ENCODE measurements at places on chromosomes 12 and 14.

GRCh38 chr14:91897106-91897701, 29.9 kb upstream of the TC2N start:
- DNase-seq, result no peak

- peak; percentile 12 for DNase-seq
These were observed 2.0 kb downstream of the EEA1 start for GRCh38 chr12:92927055-92927435.

- no peak for DNase-seq
These were observed 415.8 kb downstream of the SOX5 start for GRCh38 chr12:23533699-23534098.

DNA sequence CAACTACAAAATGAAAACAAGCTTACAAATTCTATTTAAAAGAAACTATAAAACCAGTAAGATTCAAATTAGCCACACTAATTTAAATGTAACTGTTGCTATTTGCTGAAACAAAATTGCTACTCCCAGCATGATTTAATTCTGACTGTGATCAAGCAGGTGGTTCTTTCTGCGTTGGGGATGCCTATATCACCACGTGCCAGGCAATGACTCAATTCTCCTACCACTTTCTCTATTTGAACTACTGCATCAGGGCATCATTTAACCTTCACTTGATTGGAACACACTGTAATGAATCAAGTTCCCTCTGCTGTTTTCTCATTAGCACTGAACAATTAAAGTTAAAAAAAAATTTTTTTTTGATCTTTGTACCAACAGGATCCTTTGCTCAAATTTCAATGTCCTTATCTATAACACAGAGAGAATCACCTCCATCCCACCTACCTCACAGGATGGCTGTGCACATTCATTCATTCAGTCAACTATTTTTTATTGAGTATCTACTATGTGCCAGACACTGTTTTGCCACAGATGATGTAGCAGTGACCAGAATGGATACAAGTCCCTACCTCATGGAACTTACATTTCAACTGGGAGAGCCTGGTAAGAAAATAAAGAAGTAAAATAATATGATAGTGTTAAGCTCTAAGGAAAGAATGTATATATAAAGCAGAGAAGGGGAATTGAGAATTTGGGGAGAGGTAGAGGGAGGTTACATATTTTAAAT, 8.0 kb upstream of the ACTN1 start:
- no peak for DNase-seq

GRCh38 chr12:57896115-57896433, 45.3 kb upstream of the ATP23 start:
- DNase-seq, result no peak

DNA sequence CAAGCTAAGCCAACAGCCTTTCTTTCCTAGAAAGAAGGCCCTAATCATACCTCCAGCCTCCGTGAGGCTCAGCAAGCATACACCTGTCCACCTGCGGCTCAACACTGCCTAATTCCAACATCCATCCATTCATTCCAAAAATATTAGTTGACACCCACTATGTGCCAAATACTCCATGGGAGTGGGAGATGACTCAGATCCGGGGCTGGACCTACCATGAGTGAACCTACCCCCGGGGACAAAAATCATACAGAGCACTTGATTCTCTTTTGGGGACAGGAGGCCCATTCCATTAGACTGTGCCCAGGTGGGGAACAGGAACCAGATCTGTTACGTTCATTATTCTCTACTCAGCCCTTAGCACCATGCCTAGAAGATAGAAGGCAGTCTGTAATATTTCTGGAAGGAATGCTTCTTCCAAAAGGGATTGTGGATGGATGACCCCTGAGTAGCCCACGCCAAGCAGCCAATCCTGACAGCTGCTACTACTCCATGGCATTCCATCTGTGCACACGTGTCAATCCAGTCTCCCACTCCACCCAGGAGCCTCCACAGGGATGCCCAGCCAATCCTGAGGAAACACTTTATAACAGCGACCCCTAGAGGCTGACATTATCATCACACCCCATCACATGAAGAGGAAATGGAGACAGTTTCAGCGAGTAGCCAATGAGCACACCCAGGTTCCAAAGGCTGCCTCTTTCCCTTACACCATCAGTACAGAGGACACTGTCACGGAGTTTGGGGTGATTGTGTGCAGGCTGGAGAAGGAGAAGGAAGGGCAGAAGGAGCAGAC, 170.7 kb downstream of the ESRRB start:
- no peak for DNase-seq

DNA sequence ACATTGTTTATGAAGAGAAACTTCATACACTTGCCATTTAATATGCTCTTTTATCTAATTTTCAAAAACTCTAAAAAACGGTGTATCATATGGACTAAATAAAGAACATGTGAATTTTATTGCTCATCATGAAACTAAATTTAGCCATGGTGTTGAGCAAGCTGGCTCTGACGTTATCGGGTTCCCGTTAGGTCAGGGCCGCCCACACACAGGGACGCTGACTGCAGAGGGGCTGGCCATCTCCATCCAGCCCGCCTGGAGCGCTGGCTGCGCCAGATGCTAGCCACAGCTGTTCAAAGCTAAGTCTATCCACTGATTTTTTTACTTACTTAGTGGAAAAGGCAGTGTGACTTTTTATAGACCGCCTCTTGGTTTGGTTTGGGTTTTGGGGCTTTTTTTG, 36.5 kb upstream of the DYNC1H1 start:
- peak; percentile 81 for DNase-seq

GRCh38 chr14:91265404-91265803, 20.9 kb upstream of the GPR68 start:
- DNase-seq, result no peak

GRCh38 chr12:109542876-109543275, 30.4 kb downstream of the MMAB start:
- no peak for DNase-seq

DNA sequence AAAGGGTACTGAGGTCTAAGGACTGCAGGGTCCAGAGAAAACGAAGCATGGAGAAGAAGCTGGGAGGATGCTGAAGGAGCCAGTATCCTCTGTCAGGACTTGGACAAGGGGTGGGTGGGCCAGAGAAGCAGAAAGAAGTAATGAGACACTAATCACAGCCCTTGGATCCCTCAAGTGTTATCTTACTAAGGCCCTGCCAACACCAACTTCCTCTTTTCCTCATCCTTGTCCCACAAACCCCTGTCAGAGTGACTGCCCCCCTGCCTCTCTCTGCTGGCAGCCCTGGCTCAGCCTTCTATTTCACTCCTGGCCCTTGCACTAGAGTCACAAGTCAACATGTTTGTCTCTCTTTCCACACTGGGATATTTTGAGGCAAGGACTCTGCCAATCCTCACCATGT, 3.8 kb upstream of the ASIC1 start:
- no peak for DNase-seq

DNA sequence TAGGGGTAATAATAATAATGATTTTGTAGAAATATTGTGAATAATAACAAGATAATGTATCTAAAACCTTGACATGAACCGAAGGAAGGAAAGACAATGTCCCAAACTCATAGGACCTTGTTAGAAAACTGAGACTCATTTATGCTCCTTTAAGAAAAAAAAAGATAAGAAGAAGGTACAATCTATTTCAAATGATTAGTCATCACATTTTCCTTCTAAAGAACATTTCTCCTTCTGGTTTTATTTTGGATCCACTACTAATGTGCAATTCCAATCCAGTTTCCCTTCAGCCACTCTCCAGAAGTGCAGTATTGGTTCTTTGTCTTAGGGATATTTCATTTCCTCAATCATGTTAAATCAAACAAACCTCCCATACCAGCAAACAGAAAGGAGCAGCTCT, 526.7 kb downstream of the FUT8 start:
- DNase-seq, result no peak

GRCh38 chr14:65986041-65986440, 500.1 kb upstream of the CCDC196 start:
- DNase-seq, result peak; percentile 9

GRCh38 chr14:35878272-35879150, 52.4 kb downstream of the BRMS1L start:
- peak; percentile 76 for DNase-seq

DNA sequence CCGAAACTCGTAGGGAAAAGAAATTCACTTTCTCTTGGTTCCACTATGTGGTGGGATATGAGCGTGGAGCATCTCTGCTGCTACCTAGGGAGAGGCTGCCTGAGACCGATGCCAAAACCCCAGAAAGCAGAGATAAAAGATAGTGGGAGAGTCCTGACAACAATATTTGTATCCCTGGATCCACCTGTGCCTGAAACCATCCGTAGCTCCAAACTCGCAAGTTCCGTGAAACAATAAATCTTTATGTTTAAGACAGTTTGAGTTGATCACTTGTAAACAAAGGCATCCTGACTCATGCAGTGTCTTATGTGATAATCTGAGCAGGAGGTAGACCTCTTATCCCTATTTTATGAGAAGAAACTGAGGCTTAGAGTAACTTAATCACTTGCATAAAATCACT, 2.9 kb downstream of the MAP1LC3B2 start:
- no peak for DNase-seq

DNA sequence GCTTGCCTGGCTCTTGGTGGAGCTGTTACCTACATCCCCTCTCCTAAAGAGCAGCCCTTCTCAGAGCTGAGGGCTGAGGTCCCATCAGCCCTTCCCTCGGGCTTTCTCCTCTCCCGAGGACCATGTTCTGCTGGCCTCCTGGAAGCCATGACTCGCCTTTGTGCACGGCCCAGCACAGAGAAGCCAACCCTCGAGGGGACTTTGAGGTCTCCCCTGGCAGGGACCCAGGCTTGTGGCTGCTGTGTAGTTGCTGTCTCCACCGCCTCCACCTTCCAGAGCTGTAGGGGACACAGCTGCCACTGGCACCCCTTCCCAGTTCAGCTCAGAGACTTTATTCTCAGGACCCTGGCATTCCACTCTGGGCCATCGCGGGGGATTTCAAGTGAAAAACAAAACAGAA, 22.9 kb upstream of the CCND2 start:
- DNase-seq, result no peak

- peak; percentile 10 for DNase-seq
These were observed 182.0 kb upstream of the NAV3 start for GRCh38 chr12:77648716-77649115.

GRCh38 chr14:50844391-50844790, 13.4 kb upstream of the NIN start:
- no peak for DNase-seq

DNA sequence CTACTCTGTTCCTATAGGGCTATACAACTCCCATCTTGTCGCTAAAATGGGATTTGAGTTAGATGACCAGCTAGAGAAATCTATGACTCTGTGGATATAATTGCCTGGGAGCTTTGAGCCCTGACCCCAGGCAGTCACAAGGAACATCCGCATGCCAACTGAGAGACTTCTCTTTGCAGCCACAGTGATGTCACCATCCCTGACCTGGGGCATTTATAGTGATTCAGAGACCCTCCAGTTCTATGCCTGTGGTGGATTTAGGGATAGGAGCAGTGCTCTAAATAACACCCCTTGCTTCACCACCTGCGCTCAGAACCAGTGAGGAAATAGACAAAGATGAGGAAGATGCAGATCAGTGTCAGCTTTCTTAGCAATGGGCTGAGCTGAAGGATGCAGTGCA, 86.2 kb downstream of the RIN3 start:
- DNase-seq, result no peak

- no peak for DNase-seq
These were observed 13.0 kb downstream of the KLRD1 start for GRCh38 chr12:10320643-10321042.

GRCh38 chr14:23641915-23642588, 5.9 kb downstream of the DHRS2 start:
- no peak for DNase-seq

- no peak for DNase-seq
These were observed 40.0 kb upstream of the TEX22 start for GRCh38 chr14:105358140-105358846.

DNA sequence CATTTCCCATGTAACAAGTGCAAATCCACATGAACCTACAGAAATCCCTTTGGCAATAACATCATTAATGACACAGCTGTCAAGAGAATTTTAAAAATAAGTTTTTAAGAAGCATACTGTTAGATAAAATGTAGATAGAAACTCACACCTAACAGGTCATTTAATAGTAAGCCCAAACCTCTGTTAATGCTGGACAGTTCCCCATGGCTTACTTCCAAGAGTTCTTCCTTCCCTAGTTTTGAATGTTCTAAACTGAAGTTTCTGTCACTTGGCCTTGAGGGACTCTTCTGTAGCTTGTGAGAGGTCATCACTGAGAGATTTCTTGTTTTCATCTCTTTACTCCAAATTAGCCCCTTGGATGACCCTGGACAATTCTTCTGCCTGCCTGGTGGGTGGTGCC, 22.7 kb downstream of the OTX2 start:
- DNase-seq, result no peak

GRCh38 chr12:111408116-111408440, 2.4 kb downstream of the SH2B3 start:
- DNase-seq, result no peak

- DNase-seq, result no peak
These were observed 35.5 kb downstream of the BORCS5 start for GRCh38 chr12:12392413-12392812.

GRCh38 chr14:100384819-100385813, 62.0 kb downstream of the SLC25A47 start:
- no peak for DNase-seq

DNA sequence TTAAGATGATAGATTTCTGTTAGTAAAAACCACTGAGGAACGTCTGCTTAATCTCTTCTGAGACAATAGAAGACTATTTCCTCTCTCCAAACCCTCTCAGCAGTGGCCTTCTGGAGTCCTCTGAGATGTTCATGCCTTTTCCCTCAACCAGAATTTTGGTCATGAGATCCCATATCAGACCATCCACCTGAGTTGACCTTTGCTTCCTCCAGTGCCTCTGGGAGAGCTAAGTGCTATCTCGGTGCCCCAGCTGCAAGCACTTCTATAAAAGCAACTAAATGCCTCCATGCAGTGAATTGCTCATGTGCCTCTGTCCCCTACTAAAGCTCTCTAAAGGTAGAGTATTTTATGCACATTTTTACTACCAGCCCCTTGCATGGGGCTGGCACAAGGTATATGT, 172.8 kb upstream of the BCL2L14 start:
- DNase-seq, result no peak

DNA sequence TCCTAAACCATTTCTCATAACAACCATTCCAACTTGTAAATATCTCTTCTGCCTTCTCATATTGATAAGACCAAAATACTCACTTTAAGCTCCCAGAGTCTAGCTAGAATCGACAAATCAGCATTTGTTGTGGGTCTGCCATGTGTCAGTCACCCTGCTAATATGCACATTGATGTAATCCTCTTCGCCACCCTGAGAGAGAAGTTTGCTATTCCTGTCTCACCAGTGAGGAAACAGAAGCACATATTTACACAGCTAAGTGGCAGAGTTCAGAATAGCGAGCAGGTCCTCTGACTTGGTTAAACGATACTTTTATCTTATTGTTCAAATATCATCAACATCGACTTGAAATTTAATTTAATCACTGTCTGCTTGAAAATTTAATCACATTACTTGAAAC, 142.1 kb downstream of the ANO4 start:
- DNase-seq, result no peak

- no peak for DNase-seq
These were observed 27.8 kb downstream of the EFCAB11 start for GRCh38 chr14:89926694-89927093.
